WTC11 (cell line): ENCODE measurements at places on chromosomes 6 and 20. TPM values are rescaled to one million over a fixed set of nuclear protein-coding genes. Genes with fewer than 3 reads are reported as not detected.

Gene STX11
- total RNA-seq = 0.17 to 0.30 TPM (median 0.27 TPM) in 3 replicates

- H3K4me1 ChIP-seq = peaks cover 40% of the 10 kb centered on the region
- H3K27ac ChIP-seq = no peak overlapping the region
- peak; percentile 36 for DNase-seq
- H3K4me3 ChIP-seq = peak overlapping the region; percentile 68
- peaks cover 33% of the 10 kb centered on the region for H3K27me3 ChIP-seq
Observed at GRCh38 chr6:157980288-157981131, 1.2 kb upstream of the SYNJ2 start.

Gene ELOVL2
- total RNA-seq = 1.0 to 2.0 TPM (median 1.1 TPM) in 3 replicates

Gene WFDC12
- not detected in 3 replicates for total RNA-seq
